ENCODE measurements at places on chromosomes 1 and 21.

GRCh38 chr1:20588634-20589225 lies at the start of gene CDA:
CDA (plus strand) TSS chr1:20589097; CDS start chr1:20589130, 33 bp downstream.
- no peak for DNase-seq

DNA sequence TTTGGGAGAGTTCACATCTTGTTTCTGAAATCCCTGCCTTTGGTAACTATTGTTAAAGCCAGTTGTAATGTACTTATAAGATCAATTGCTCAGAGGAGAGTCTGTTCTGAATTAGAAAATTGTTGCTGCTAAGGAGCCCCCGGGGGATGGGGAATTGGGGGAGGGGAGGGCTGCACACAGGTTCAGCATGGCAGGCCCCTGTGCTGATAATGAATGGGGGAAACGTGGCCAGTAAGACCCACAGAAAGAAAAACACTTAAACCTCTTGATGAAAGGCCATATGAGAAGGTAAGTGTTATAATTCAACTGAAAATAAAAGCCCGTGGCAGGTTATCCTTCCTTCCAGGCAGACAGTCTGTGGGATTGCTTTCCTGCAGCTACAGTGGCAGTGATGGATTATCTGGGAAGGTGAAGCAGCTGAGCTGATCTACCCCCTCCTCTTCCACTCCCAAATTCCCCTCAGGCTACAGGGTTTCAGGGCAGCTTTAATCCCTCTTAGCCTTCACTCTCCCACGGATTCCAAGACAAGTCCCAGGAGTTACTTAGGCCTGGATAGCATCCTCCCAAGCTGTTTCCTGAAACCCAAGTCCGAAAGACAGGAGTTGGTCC lies 398.8 kb downstream of the TBX15 start:
- DNase-seq: no peak

- no peak for DNase-seq
Observed at GRCh38 chr1:37839676-37840075, 19.7 kb downstream of the MTF1 start.

- DNase-seq: no peak
Observed at GRCh38 chr1:168760781-168761180, 31.8 kb upstream of the DPT start.

- DNase-seq: no peak
Observed at GRCh38 chr1:114468047-114468446, 43.0 kb downstream of the TRIM33 start.

DNA sequence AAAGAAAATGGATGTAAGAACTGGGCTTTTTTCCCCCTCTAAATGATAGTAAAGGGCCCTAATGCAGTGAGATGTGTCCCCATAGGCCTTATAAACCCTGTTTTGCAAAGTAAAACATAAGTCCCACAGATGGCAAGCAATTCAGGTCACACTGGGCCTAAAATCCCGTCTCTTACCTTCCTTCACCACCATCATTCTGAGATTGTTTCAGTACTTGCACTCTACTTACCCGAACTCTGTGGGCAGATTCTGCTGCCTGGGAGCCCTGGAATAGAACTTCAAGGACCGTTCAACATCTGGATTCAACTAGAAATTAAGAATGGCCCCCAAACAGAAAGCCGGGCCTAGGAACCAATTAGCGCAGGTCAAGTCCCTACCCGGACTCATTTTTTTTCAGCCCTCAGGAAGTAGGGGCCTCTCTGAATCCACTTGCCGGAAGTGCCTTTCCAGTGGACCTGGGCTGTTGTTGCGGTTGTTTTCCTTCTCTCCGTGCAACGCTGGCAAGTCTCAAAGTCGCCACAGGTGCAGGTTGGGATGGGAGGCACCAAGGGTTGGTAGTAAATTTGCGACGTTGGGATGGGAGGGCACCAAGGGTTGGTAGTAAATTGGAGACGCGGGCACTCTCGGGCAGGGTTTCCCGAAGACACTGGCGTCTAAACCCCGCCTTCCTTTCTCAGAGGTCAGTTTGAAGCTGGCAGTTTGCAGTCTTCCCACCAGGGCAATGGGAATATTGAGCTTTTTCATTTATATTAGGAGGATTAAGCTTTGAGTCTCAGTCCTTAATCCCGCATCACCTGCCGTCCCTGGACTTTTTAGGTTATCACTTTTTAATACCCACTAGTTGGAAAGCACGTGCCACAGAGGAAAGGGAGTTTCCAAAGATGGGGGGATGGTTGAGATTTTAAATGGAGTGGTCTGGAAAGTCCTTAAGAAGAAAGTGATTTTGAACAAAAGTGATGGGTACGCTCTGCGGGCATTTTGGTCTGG lies at the start of gene TMEM69:
TSS of gene TMEM69 (plus strand) at position 428 of the 987 bp plus-strand sequence. CDS start 2,888 bp downstream, outside the sequence.
- peak; percentile 52 for DNase-seq

GRCh38 chr1:78663923-78664322 lies 14.3 kb downstream of the IFI44 start:
- no peak for DNase-seq

DNA sequence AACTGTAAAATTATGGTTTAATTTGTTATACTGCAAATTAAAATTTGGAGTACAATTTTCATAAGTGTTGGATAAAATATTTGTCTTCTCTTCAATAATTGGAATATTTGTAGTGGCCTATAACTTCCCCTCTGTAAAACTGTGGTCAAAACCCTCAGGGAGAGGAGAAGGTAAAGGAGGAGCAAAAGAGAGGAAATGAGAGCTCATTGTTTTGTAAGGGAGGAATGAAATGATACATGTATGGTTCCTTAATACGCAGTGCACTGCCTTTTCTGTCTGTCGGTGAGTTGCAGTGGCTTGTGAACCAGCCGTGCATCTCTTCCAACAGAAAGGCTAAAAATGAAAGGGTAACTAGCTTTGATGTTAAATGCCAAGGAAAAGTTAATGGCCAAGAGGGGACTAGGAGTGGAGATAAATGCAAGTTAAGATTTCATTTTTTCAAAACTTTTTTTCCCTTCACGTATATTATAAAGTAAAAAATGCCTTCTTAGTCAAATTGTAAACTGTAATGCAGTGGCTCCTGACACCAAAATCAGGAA lies 26.4 kb downstream of the LRRC8D start:
- DNase-seq: no peak

DNA sequence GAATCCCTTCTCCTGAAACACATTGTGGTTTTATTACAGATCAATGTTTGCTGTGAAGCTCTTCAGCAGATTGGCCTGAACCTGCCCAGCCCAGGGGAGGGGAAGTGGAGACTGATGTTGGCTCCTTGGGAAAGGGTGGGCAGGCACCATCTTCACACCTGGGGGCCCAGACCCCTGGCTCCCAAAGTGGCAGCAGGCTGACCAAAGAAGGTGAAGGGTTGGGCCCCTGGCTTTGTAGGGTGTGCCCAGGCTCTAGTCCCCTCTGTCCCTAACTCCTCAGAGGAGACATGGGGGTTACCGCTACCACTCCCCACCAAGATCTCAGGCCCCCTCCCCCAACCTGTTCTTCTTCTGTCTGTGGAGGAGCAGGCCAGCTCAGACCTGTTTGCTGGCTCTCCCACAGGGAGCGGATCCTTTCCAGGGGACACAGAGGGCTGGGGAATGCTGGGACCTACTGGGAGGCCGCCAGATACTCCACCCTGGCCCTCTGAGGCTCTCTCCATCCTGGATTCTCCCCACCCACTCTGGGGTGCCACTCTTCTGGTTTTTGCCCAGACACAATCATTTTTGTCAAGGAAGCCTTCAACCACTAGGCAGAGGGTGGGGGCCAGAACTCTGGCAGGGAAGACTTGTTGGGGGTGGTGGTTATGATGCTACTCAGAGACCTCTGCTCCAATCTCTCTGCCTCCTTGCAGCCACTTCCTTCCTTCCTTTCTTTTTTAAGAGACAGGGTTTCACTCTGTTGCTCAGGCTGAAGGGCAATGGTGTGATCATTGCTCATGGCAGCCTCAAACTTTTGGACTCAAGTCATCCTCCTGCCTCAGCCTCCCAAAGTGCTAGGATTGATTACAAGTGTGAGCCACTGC lies 5.0 kb upstream of the EFNA3 start:
- DNase-seq: no peak

- DNase-seq: no peak
Observed at GRCh38 chr1:19654386-19654785, 10.3 kb downstream of the NBL1 start.

DNA sequence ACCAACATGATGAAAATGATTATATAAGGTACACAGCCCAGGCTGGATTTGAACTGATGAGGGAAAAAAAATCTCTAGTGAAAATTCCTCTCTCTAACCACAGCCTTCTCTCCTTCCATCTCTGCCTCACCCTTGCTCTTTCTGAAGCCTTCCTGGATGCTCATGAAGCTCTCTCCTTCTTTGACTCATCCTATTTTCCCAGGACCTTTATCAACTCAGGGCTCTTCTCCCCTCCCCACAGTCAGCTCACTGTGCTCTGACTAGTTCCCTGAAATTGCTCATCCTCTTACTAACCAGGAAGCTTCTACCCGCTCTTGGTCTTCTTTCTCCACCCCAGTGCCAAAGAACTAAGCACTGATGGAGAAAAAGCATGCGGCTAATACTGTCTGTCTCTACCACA lies 46.4 kb upstream of the ERG start:
- no peak for DNase-seq

GRCh38 chr1:51690285-51690961 lies 73.5 kb downstream of the OSBPL9 start:
- no peak for DNase-seq

- no peak for DNase-seq
Observed at GRCh38 chr21:34589511-34590282, 25.2 kb downstream of the RCAN1 start.

GRCh38 chr1:6443339-6444115 lies 19.0 kb downstream of the ESPN start:
- no peak for DNase-seq

DNA sequence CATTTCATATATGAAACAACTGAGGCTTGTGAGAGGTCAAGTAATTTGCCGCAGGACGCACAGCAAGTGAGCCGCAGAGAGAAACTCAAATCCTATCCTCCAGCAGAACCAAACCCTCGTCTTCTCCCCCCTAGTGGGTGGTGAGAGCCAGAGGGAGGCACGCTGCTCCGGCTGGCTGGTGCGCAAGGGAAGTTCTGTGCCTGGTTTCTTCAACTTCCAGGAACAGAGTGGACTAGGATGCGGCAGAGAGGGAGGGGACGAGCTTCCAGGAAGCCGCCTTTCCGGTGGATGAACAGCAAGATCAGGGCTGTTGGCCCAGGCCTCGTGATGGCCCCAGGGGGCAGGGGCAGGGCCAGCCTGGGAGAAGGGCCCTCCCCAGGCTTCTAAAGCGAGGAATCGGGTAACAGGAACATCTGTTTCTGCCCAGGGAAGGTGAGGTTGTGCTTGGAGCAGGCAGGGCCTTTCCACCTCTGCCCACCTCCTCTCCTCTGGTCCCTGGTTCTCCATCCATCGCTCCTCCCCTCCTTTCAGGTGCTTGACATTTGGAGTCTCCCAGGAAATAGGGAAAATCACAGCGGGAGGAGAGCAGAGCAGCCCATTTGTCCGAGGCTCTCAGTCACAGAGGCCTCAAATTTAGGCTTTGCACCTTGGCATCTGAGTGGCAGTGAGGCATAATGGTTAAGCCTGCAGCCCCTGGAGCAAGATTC lies 16.8 kb upstream of the PDIK1L start:
- no peak for DNase-seq

GRCh38 chr1:164774413-164774812 lies 215.4 kb downstream of the PBX1 start:
- no peak for DNase-seq

GRCh38 chr1:151318975-151319374 lies 8.2 kb downstream of the PI4KB start:
- DNase-seq: no peak

DNA sequence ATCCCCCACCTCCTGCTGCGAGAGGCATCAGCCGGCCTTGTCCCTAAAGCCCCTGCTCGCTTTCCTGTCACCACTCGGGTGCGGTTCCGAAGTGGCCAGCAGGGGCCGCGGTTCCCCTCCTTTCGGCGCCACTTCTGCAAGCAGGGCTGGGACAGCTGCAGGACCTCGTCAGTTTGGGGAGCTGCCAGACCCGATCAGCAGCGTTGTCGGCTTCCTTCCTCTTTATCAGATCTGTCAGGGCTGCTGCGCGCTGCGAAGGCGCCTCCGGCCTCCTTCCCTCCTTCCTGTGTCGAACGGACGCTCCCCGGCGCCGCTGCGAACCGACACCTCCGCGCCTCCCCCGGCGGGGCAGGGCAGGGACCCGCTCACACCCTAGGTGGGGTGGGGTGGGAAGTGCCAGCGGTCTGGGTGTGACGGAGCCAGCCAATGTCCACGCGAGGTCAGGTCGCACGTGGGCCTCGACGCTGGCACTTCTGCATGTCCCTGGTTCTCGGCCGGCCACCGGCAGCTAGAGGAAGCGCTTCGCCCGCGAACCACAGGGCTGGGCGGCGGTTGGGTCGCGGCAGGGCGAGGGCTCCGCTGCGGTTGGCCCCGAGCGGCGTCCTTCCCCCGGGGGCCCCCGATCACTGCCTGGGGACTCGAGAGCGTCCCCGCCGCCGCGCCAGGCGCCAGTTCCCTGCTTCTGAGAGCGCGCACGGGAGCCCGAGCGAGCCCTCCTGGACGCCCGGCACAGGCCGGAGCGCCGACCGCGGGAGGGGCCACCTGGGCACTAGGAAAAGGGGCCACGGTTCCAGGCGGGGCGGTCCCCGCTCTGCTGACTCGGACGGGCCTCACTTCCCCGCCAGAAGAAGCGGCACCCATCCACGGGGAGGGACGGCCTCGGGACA lies 81.8 kb downstream of the RUNX3 start:
- DNase-seq: peak; percentile 83

DNA sequence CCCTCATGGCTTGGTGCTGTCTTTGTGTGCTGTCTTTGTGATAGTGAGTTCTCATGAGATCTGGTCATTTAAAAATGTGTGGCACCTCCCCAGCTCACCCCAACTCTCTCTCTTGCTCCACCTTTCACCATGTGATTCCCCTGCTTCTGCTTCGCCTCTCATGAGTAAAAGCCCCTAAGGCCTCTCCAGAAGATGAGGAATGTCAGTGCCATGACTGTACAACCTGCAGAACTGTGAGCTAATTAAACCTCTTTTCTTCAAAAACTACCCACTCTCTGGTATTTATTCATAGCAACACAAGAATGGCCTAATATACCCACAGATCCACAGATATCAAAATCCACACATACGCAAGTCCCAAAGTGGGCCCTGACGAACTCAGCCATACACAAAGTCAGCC lies 88.9 kb upstream of the PPP2R5A start:
- no peak for DNase-seq

GRCh38 chr1:155254714-155255242 lies 505 bp downstream of the ENTREP3 start:
- DNase-seq: no peak

GRCh38 chr1:231039161-231040018 lies 664 bp downstream of the FAM89A start:
- DNase-seq: peak; percentile 24

- no peak for DNase-seq
Observed at GRCh38 chr1:78072216-78072615, 26.4 kb downstream of the GIPC2 start.

GRCh38 chr1:71350805-71351204 lies 270.0 kb upstream of the ZRANB2 start:
- DNase-seq: no peak
